ENCODE measurements at places on chromosomes 6 and 20. TPM values are rescaled to one million over a fixed set of nuclear protein-coding genes. Genes with fewer than 3 reads are reported as not detected.

- no peak for ATAC-seq
Measured at GRCh38 chr6:167648501-167649278, 178.0 kb upstream of the AFDN start.

- peak; percentile 91 for ATAC-seq
Measured at GRCh38 chr20:33843854-33844253, 32.7 kb downstream of the CHMP4B start.

GRCh38 chr20:5100684-5101347, 18.9 kb downstream of the PCNA start:
- ATAC-seq: peak; percentile 83

GRCh38 chr6:160071805-160072690, 49.6 kb upstream of the SLC22A1 start:
- no peak for ATAC-seq

DNA sequence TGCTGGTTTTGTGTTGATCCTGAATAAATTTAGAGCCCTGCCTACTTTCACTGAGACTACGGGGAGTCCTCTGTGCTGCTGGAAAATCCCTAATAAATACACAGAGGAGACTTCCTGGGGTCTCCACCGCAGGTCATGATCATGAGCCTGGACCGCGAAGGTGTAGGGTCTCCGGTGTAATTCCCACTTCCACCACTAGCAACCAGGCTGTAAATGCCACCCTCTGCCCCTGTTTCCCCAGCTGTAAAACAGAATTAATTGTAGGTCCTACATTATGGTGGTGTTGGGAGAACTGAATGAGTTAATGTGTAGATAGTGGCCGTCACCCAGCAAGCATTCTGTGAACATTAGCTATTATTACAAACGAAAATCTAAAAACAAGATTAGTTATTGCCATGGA, 191.6 kb upstream of the THBS2 start:
- no peak for ATAC-seq

DNA sequence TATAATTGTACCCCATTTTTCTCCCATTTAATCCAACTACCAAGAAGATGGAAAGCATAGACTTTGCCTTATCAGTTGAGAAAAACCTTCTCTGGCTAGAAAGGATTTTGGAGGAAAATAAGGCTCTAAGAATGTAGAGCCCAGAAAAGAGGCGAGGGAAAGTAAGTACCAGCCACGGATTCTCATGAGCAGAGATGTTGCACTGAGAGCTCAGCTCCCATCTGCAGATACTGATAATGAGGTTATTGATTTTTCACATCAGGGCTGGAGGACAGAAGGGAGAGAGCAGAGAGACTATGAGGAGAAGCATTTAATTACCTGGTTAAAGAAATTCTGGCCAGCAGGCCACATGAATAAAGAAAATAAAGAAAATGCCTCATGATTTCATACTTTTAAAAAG, 104.4 kb upstream of the FAM184A start:
- no peak for ATAC-seq

DNA sequence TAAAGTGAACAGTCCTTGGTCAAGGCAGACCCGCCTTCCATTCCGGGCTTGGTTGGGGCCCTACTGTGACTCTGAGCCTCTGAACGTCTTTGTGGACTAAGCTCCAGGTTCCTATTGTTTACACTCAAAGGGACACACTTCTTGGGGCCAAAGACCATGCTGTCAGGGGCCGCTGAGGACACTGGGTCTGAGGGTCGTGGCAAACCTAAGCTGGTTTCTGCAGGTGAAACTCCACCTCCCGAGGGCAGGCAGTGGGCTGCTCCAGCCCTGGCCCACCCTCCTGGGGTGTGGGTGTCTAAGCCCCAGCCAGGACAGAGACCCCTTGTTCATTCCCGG, 43.1 kb downstream of the DSTN start:
- no peak for ATAC-seq

DNA sequence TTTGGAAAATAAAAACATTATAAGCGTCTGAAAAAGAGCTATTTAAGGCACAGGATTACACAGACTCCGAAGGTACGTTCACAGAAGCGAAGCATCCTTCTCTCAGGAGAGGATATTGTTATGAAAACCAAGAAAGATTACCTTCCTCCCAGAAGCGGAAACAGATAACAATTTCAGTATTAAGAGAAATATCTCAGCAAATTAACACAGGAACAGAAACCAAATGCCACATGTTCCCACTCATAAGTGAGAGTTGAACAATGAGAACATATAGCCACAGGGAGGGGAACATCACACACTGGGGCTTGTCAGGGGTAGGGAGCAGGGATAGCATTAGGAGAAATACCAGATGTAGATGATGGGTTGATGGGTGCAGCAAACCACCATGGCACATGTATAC, 109.7 kb downstream of the CDK19 start:
- ATAC-seq: no peak

GRCh38 chr20:47370850-47371782, 14.6 kb upstream of the ZMYND8 start:
- no peak for ATAC-seq

Gene FRS3
- total RNA-seq: 2.9 TPM

Gene ENPP5
- not detected for total RNA-seq

Gene PLCB1
- 1.8 TPM for total RNA-seq

Gene PLN
- 0.52 TPM for total RNA-seq

Gene ELOVL5
- 91.9 TPM for total RNA-seq

Gene KIF25
- total RNA-seq: not detected

Gene ANKEF1
- 2.4 TPM for total RNA-seq

Gene SDCBP2
- total RNA-seq: 14.3 TPM

Gene LRRN4
- not detected for total RNA-seq
